ENCODE measurements at places on chromosomes 6 and 20. TPM values are rescaled to one million over a fixed set of nuclear protein-coding genes. Genes with fewer than 3 reads are reported as not detected.

DNA sequence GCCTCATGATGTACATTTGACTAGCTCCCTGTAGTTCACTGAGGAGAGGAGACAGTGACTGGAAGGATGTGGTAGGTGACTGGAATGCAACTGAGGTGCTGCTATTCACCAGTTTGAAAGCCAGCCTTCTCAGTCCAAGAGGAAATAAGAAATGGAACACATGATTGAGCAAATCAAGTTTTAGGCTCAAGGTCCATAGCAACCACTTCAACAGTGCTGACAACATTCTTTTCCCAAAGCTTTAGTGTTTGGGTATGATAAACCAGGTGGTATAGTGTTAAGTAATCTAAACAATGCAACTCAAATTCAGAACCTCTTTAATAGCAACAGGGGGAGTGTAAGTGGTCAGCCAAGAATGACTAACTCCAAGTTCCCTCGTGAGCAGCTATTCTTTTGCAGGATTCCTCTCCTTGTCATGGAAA is 9.2 kb downstream of the ZHX3 start:
- no peak for DNase-seq

IL20RA gene
- total RNA-seq: not detected

- DNase-seq: no peak
These were observed 39.0 kb upstream of the AAR2 start for GRCh38 chr20:36197271-36197670.

DNA sequence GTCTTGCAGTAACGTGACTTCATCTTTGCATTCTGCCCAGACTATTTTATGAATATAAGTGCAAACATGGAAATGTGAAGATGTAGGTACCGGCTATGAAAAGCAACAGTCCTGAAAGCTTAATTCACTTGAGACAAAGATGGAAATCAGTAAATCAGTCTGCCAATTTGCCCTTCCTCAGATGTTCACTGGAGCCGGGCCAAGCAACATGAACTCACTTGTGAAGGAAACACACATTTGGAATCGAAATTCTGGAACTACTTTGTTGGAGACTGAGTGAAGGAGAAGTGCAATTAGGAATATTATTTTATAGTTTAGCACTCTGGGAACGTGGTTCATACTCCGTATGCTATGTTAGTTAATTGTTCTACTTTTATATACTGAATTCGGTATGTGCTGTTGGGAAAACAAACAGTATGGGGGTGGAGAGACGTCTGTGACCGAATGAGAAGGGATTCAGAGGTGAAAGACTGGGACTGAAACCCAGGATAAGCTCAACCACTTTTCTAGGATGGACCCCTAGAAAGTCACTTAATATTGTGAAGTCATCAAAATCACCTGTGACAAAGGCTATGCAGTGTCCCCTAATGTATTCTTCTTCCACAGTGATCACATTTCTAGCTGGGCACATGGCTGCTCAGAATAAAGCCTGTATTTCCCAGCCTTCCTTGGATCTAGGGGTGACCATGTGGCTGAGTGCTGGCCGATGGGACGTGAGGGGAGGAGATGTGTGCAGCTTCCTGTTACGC is 95.5 kb downstream of the PREX1 start:
- no peak for DNase-seq
